ENCODE measurements at places on chromosomes 6 and 20. TPM values are rescaled to one million over a fixed set of nuclear protein-coding genes. Genes with fewer than 3 reads are reported as not detected.

- no peak overlapping the region for H3K27ac ChIP-seq
- no peak overlapping the region for H3K4me3 ChIP-seq
- H3K36me3 ChIP-seq: no peaks in the 10 kb centered on the region
- H3K27me3 ChIP-seq: no peaks in the 10 kb centered on the region
- no peaks in the 10 kb centered on the region for H3K4me1 ChIP-seq
Observed at GRCh38 chr6:170086639-170087420, 204.0 kb downstream of the DLL1 start.

DNA sequence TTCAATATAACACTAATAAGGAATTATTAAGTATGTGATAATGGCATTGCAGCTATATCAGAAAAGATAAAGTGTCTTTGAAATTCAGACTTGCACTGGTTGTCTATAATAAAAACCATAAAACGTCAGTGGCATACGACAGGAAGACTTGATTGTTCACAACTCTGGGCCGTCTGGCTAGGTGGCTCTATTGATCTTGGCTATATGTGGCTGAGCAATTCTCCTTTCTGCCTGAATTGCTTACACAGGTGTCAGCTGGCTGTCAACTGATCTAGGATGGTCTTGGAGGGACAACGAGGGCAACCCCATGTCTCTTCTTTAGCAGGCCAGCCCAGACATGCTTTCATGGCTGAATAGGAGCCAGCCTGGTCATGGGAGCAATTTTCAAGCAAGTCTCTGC lies 359.1 kb downstream of the QKI start:
- DNase-seq: no peak
- no peaks in the 10 kb centered on the region for H3K36me3 ChIP-seq
- H3K27ac ChIP-seq: no peak overlapping the region
- no peaks in the 10 kb centered on the region for H3K4me1 ChIP-seq
- no peaks in the 10 kb centered on the region for H3K27me3 ChIP-seq

DNA sequence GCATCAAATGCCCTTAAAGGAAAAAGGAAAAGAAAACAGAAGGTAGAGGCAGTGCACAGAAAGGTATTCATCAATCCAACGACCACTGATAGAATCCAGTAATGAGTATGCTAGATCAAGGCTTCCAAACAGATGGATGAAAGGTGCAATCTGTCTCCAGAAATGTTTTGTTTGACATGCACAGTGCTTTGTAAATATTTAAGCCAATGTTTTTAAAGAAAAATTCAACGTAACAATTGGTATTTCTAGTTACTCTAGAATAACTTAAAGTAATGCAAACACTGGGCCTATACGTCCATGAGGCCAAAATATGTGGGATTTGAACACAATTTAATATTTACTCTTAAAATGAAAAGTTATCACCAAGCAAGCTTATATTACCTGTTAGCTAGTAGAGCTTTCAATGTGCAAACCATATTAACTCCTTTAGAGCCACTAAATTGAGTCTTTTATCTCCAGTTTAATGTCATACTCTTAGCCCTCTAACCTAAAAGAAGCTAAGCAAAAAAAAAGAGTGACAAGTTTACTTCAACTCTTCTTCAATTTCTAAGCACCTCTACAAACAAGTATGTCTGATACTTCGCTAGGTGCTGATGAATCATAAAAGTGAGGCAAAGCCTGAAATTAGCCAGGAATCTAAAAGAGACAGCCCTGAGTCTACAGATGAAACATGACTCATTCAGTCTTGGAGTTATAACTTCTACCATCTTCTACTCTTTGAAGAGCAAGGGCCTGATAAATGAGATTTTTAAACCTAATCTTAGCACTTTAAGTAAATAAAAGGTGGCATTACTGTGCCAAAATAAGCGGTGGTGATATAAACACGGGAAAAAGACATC lies 169.8 kb downstream of the PTPRK start:
- H3K36me3 ChIP-seq: no peaks in the 10 kb centered on the region
- no peaks in the 10 kb centered on the region for H3K27me3 ChIP-seq
- peaks cover 5% of the 10 kb centered on the region for H3K4me1 ChIP-seq
- no peak overlapping the region for H3K27ac ChIP-seq
- no peak overlapping the region for H3K4me3 ChIP-seq

- no peak overlapping the region for H3K4me3 ChIP-seq
- no peak overlapping the region for H3K27ac ChIP-seq
- DNase-seq: no peak
- H3K27me3 ChIP-seq: 0 out of 2 replicates have a peak, but pooled peaks cover 8% of the 10 kb centered on the region
Observed at GRCh38 chr6:24489881-24490280, 503 bp upstream of the GPLD1 start.

- H3K27ac ChIP-seq: no peak overlapping the region
- H3K36me3 ChIP-seq: no peaks in the 10 kb centered on the region
- no peaks in the 10 kb centered on the region for H3K27me3 ChIP-seq
- H3K4me1 ChIP-seq: peaks cover 7% of the 10 kb centered on the region
- H3K4me3 ChIP-seq: no peak overlapping the region
Observed at GRCh38 chr6:133699741-133700385, 189.1 kb upstream of the TCF21 start.

DNA sequence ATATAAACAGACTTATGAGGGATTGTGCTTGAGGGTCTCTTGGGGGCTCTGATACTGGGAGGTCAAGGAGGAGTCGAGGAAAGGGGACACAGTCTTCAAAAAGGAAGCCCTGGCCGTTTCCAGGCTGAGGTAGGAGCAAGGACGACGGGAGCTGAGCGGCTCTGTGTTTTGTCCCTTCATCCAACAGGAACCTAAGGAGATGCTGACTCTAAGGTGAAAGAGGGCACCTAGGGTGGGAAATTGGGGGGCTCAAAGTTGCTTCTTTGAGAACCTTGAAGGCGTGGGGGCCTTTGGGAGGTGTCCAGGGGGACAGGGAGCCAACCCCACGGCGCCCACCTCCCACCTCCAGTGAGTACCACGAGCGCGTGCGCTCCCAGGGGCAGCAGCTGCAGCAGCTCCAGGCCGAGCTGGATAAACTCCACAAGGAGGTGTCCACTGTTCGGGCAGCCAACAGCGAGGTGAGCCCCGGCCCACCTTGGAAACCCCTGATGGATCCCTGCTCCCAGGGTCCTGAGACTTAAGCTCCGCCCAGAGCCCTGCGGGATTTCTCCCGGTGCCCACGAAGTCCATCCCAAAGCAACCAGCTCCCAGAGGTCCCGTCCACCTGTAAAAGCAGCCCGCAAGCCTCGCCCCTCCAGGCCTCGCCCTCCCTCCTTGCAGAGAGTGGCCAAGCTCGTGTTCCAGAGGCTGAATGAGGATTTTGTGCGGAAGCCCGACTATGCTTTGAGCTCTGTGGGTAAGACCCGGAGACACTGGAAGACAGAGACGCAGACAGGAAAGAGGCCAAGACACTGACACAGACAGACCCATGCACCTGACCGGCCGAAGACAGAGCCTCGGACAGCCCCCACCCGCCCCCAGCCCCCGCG lies 2.9 kb downstream of the SPAG4 start:
- H3K27me3 ChIP-seq: no peaks in the 10 kb centered on the region
- H3K4me3 ChIP-seq: no peak overlapping the region
- DNase-seq: no peak
- H3K4me1 ChIP-seq: peaks cover 31% of the 10 kb centered on the region
- H3K27ac ChIP-seq: no peak overlapping the region

DNA sequence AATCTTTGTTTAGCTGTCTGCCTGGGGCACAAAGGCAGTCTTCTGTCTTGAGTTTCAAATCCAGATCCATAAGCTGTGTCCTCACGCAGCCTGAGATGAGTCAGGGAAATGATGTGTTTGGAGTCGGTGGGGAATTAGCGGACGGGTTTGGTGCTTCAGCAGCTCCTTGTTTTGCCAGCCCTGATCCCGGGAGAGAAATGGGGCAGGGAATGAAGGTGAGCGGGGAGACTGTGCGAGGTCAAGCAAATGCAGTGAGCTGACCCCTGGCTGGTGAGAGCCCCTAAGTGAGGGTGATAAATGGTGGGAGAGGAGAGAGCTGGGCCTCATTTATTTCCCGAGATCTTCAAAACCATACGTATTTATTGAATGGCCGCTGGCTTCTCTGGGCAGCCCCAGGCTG lies 21.6 kb downstream of the DUSP22 start:
- H3K4me1 ChIP-seq: no peaks in the 10 kb centered on the region
- H3K4me3 ChIP-seq: no peak overlapping the region
- H3K27me3 ChIP-seq: no peaks in the 10 kb centered on the region
- H3K36me3 ChIP-seq: no peaks in the 10 kb centered on the region

DNA sequence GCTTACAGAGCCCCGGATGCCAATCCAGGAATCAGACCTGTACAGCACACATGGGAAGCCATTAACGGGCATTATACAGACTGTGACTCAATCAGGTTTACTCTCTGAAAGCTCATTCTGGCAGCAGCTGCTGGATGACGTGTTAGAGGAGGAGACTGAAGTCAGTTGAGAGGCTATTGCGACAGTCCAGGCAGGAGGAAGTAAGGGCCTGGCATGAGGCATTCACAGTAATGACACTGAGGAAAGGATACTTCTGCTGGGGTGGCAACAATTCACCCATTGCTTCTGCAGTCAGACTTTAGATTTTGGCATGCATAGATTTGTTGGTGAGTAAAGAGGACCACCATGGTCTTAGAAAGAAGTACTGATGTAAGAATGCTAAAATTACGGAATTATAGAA lies 151.0 kb upstream of the HEY2 start:
- no peak overlapping the region for H3K27ac ChIP-seq
- no peaks in the 10 kb centered on the region for H3K27me3 ChIP-seq
- no peak for DNase-seq
- no peaks in the 10 kb centered on the region for H3K36me3 ChIP-seq
- no peaks in the 10 kb centered on the region for H3K4me1 ChIP-seq
- H3K4me3 ChIP-seq: no peak overlapping the region

DNA sequence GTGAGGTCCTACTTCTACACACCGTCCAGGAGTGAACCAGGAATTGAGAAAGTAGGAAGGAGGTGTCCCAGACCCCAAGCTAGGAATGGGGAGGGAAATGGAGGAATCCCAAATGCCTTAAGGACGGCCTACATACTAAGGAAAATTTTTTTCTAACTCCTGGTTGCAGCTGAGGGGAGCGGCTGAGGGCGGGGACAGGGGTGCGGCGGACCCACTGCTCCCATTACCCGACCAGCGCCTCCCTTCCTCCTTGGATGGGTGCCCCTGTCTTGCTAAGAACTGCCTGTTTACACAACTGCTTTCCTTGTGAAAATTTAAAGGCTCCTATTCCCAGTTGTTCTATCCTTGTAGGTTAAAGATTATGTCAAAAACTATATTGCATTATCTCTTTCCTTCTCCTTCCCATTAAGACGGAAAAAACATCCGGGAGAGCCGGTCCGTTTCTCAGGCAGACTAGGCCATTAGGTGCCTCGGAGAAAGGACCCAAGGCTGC lies 699 bp upstream of the HSPA1B start:
- H3K4me1 ChIP-seq: peaks cover 23% of the 10 kb centered on the region
- H3K4me3 ChIP-seq: peak overlapping the region; percentile 57
- H3K36me3 ChIP-seq: peaks cover 7% of the 10 kb centered on the region
- H3K27me3 ChIP-seq: no peaks in the 10 kb centered on the region
- peak; percentile 73 for DNase-seq
- H3K27ac ChIP-seq: peak overlapping the region; percentile 49

DNA sequence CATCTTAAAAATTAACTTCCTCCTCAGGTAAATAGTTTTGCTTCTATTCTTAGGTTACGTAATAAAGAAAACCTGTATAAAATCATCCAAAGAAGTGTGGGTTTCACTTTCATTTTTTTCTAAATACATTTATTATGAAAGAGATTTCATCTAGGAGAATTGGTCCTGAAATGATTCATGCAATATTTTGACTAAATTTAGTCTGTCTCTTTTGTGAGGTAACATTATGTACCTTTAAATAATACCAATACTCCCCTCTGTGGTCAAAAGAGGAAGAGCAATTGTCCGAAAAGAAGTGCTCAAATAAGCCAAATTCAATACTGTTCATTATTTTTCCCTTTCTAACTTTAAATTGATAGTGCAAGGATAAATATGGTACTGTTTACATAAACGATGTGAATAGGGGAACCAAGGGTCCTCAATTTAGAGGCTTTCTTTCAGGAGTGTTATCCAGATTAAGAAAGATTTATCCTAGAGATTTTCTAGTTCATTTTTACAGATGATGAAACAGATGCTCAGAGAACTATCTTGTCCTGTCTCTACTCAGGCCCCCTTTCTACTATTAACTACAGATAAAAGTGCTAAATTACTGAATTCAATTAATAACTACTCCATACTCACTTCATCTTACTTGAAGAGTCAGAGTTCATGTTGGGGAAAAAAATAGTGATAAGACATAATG lies 26.2 kb downstream of the CYP39A1 start:
- no peak for DNase-seq
- no peak overlapping the region for H3K27ac ChIP-seq
- H3K4me3 ChIP-seq: no peak overlapping the region
- no peaks in the 10 kb centered on the region for H3K36me3 ChIP-seq
- no peaks in the 10 kb centered on the region for H3K4me1 ChIP-seq

- peak overlapping the region; percentile 45 for H3K4me3 ChIP-seq
- peak overlapping the region; percentile 98 for H3K27ac ChIP-seq
- H3K4me1 ChIP-seq: peaks cover 28% of the 10 kb centered on the region
- no peak for DNase-seq
- H3K27me3 ChIP-seq: no peaks in the 10 kb centered on the region
- H3K36me3 ChIP-seq: no peaks in the 10 kb centered on the region
Observed at GRCh38 chr6:19805129-19805481, 32.1 kb upstream of the ID4 start.

GRCh38 chr20:1920826-1921225 lies 25.6 kb downstream of the SIRPA start:
- H3K36me3 ChIP-seq: no peaks in the 10 kb centered on the region
- H3K4me3 ChIP-seq: no peak overlapping the region
- no peak overlapping the region for H3K27ac ChIP-seq
- H3K4me1 ChIP-seq: no peaks in the 10 kb centered on the region

DNA sequence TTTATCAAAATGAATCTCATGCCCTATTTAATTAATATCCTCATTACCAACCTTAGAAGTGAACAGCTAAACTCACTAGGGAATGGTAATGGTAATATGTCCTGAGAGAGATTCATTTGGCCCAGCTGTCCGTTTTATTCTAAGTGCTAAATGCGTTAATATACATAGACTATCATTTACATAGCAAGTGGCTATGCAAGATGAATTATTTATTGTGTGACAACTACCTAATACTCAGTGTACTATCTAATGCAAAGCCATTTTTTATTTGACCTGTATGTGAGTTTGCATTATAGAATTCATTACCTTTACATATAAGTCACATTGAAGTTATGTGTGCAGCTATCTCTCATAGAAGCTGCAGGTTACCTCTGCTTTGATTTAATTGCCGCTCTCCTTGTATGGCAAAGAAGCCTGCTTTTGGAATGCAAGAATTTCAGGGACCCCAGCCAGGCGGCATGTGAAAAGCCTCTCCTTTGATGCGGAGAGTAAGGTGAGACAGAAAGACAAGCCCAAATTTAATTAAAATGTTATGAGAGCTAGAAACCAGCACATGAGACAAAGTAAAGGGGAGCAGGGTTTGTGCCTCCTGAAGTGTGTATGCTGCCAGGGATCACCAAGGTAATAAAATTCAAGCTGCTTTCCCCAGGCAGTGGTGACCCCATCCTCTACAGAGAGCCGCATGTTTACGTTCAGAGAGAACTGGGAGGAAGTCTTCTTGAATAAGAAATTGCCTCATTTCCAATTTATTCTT lies 693.0 kb upstream of the MAP3K7 start:
- H3K36me3 ChIP-seq: no peaks in the 10 kb centered on the region
- no peak for DNase-seq
- H3K27me3 ChIP-seq: no peaks in the 10 kb centered on the region
- no peak overlapping the region for H3K27ac ChIP-seq
- H3K4me1 ChIP-seq: no peaks in the 10 kb centered on the region

- DNase-seq: no peak
- no peaks in the 10 kb centered on the region for H3K36me3 ChIP-seq
- no peak overlapping the region for H3K27ac ChIP-seq
- H3K4me1 ChIP-seq: peaks cover 34% of the 10 kb centered on the region
Observed at GRCh38 chr6:110360676-110361075, 2.5 kb upstream of the METTL24 start.

The WFDC2 gene
- total RNA-seq: not detected

The XPO5 gene
- 35.8 TPM for total RNA-seq

The TSBP1 gene
- total RNA-seq: not detected

The PDE10A gene
- 2.4 TPM for total RNA-seq

The FKBP1C gene
- 0.09 TPM for total RNA-seq

Measured in SJSA1 (cell line).